ENCODE measurements at places on chromosomes 11 and 22. TPM values are rescaled to one million over a fixed set of nuclear protein-coding genes. Genes with fewer than 3 reads are reported as not detected.

GLYATL1B gene
- polyA plus RNA-seq, result not detected

- no peak for DNase-seq
Observed at GRCh38 chr11:120611581-120611980, 100.0 kb downstream of the GRIK4 start.

CYP2R1 gene
- 20.0 TPM for polyA plus RNA-seq

POTEH gene
- not detected for polyA plus RNA-seq

GRCh38 chr11:62612366-62613290 lies at the start of the genes EML3 and ROM1:
Gene EML3 (minus strand): TSS chr11:62612775. CDS start chr11:62612457, 318 bp downstream.
Gene ROM1 (plus strand): TSS chr11:62613257. CDS start chr11:62613282, 25 bp downstream.
- DNase-seq, result peak; percentile 94

GUCY1A2 gene
- not detected for polyA plus RNA-seq

DNA sequence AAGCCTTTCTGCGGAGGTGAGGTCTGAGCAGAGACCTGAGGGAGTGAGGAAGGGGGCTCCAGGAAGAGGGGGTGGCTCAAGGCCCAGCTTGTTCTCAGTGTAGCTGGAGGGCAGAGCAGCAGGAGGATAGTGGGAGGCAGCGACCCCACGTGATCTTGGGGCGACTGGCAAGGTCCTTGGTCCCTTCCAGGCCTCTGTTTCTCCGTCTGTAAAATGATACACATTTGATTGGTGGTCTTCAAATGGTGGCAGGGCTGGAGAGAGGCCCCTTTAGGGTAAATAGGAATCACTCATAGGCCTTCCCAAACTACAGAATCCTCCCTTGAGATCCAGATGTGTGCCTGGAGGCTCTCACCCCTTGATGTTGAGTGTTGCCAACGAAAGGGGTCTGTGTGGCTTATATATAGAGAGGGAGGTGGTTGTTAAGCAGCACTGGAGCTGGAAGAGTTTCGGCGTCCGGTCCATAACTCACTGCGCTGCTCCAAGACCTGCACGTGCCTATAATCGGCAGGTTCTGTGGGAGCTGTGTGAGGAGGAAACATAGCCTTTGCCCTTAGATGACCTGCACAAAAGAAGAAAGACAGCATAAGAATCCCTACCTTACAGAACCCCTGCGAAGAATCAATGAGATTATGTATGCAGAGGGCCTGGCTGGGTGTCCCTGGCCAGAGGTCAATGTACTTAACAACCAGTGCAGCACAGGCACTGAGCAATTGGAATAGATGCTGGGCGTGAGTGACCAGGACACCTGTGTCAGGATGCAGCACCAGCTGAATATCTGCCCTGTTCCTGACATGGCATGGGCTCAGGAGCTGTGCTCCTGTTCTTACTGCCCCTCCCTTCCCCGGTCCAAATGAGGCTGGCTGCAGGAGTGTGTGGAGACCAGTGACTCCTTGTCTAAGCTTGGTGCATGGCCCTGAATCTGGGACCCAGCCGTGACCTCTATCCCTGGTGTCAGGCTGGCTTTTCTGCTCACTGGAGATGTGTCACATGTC lies 28.7 kb downstream of the OTOG start:
- DNase-seq, result no peak

GRCh38 chr11:28767574-28767973 lies 659.4 kb downstream of the METTL15 start:
- no peak for DNase-seq

GRCh38 chr11:76388408-76388807 lies 7.3 kb downstream of the GVQW3 start:
- no peak for DNase-seq

DNA sequence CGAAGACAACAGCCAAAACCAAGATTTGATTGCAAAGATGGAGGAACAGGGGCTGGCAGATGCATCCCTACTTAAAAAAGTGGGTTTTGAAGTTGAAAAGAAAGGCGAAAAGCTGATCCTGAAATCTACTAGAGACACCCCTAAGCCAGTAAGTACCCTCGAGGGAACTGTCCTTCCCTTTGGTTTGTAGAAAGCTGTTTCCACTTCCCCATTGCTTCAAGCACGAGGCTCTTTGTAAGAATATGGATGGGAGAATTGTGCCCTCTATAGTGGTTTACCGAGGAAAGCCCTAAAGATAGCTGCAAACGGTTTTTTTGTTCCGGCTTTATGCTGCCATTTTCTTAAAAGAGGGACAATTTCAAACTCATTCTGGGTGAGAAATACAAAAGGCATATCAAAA lies 133.9 kb downstream of the WNT7B start:
- DNase-seq, result no peak

- no peak for DNase-seq
Observed at GRCh38 chr11:24249921-24250320, 246.9 kb upstream of the LUZP2 start.

GRCh38 chr11:77467233-77467632 lies 6.7 kb downstream of the PAK1 start:
- DNase-seq, result no peak

UPK3A gene
- not detected for polyA plus RNA-seq

FXYD6 gene
- not detected for polyA plus RNA-seq

UBQLNL gene
- polyA plus RNA-seq, result not detected

- DNase-seq, result no peak
Observed at GRCh38 chr11:12263141-12263693, 114.2 kb upstream of the PARVA start.

- DNase-seq, result no peak
Observed at GRCh38 chr11:91244912-91245311, 979.7 kb upstream of the FAT3 start.

DNA sequence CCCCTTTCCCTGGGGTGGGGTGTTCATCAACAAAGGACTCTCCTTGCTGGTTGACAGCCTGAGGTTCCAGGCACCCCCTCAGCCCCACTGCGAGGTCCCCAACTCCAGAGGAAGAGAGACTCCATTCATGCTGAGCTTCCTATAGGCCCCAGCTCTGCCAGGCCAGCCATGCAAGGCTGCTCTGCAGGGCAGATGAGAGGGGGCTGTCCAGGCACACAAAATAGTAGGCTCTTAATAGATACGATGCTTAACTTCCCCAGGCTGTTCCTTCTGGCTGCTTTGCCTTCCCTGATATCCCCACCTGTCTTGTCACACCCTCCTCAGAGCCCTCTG lies 45.0 kb upstream of the CRYBB3 start:
- no peak for DNase-seq
